ENCODE measurements at places on chromosomes 13 and 19. TPM values are rescaled to one million over a fixed set of nuclear protein-coding genes. Genes with fewer than 3 reads are reported as not detected.

Gene LMTK3
- 0.32 TPM for total RNA-seq

Gene C1QTNF9B
- total RNA-seq = 0.32 TPM

Gene ZNF230
- 2.7 TPM for total RNA-seq

DNA sequence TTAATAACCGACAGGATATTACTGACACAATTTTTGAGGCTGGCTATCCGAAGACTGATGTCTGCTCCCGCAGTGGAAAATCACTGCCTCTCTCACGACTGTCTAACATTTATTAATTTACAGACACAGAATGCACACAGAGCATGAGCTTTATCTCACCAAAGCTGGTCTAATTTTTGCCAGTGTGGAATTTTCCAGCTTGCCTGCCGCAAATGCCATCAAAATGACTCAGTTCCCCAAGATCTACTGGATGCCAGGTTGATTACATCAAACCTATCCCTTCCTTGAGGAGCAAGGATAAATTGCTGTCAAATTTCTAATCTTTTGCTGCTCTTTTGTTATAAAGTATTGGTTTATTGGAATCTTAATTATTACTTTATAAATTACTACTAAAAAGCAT is 1775.1 kb upstream of the PCDH20 start:
- no peak for DNase-seq

Gene PSG1
- 0.29 TPM for total RNA-seq

Measured in esophagus muscularis mucosa (tissue), 4 donors.